ENCODE measurements at places on chromosomes 7 and 10.

DNA sequence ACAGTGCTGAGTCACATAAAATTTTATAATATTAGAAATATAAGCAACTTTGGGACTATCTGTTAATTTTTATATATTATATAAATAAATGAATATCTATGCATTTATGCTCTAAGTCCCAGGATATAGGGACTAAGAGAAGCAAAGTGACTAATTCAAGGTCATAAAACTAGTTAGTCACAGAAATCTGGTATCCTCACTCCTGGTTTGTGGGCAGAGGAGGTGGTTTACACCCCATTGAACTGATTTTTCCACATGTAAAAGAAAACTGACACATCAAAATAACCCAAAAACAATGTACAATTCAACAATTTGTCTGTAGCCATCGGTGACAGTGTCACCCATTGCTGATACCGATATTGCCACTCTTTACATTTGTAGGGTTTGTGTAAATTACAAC is 3.0 kb downstream of the PCLO start:
- DNase-seq, result no peak

GRCh38 chr10:128077155-128077875 is 48.9 kb downstream of the MKI67 start:
- DNase-seq, result no peak

GRCh38 chr10:97888641-97889262 is 39.1 kb downstream of the GOLGA7B start:
- peak; percentile 56 for DNase-seq

DNA sequence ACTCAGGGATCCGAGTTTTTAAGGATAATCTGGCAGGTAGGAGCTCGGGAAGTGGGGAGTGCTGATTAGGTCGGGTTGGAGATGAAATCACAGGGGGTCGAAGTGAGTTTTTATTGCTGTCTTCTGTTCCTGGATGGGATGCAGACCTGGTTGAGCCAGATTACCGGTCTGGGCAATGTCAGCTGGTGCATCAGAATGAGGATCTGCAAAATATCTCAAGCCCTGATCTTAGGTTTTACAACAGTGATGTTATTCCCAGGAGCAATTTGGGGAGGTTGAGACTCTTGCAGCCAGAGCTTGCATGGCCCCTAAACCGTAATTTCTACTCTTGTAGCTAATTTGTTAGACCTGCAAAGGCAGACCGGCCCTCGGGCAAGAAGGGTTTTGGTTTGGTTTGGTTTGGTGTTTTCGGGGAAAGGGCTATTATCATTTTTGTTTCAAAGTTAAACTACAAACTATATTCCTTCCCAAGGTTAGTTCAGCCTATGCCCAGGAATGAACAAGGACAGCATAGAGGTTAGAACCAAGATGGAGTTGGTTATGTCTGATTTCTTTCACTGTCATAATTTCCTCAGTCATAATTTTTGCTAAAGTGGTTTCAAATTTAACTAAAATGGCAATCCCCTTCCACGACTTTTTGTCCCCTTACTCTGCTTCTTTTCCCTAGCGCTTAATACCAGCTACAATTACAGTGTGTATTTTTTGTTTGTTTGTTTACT is 20.6 kb upstream of the PIK3CG start:
- no peak for DNase-seq

DNA sequence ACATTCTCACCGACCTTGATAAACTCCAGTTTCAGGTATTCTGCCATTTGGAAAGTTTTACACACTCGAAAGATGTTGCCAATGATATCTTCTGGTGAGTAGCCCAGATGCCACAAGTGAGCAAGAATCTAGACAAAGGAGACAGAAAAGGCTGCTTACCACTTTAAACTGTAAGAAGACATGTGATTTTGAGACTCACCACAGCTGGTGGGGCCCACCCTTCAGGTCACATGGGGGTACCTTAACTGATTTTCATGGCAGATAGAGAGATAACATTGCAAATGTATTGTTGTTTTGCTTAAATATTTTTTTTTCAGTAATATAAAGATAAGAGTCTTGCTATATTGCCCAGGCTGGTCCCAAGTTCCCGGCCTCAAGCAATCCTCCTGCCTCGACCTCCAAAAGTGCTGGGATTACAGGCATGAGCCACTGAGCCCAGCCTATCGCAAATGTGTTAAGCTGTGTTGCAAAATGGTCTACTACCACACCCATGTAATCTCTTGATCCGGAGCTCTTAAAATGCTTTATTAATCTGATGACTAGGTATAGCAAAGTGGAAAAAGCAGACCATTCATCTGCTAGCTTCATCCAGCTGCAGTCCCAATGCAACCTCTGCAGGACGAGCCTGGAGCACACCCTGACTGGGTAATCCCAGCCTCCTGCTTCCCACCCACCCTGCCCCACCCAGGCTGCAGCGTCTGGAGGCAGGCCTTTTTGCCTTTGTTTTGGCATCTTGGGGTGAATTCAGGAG is 18.5 kb downstream of the RFC2 start:
- no peak for DNase-seq

DNA sequence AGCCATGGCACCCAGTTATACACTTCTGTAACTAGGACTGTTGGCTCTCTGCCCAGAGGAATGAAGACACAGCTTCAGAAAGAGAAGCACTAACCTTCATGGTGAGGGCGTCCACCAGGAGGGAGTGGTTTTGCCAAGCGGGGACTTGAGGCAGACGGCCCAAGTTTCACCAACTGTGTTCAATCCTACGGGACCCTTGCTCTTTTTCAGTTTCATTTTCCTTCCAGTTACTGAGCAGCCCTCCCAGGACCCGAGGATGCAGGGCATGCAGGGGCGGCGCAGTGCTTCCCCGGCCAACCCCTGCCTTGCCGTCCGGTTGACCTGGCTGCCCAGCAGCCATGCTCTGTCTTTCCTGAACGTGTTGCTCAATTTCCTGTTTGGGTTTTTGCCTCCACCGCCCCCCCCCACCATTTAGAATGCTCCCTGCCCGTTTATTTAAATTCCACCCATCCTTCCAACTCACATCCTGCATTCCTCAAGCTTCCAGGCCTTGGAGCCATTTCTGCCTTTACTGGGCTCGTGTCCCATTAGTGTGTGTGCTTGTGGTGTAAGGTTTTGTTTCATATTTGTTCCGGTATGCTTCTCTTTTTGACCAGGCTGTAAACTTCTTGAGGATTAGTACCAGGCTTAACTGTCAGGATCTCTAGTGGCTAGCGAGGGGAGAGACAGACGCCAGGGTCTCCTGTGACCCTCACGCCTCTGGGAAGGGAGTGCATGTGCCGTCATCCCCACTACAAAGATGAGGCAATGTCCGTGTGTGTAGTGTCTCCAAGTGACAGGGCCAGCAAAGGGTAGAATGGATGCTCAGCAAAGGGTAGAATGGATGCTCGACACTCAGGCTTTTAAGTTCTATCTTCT is 31.6 kb downstream of the IL15RA start:
- DNase-seq, result peak; percentile 92

DNA sequence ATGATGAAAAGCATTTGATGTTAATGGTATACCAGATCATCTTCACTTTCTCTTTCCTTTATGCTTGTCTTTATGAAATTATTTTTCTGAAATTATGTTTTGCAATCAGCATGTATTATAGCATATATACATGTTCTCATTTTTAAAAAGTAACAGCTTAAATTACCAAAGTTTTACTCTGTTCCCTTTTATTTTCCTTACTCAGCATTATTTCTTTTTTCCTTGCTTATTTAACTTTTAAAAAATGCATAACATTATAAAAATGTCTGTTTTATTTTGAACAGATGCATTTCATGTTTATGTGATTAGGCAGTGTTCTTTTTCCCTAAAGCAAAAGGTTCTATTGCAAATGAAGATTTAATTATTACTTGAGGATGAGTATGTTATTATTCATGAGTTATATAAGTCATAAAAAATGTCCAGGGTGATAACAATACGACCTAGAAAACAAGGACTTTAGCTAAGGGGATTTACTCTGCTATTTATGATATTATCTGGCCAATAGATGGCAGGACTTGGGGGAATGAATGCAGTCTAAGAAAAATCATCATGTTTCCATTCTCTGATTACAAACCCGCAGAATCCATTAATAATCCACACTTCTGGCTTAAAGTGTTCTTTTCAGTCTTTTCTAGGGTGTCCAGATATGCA is 38.5 kb downstream of the CABCOCO1 start:
- no peak for DNase-seq

GRCh38 chr7:69295977-69296376 is 302.3 kb upstream of the AUTS2 start:
- DNase-seq, result no peak

GRCh38 chr10:97129666-97130065 is 56.1 kb downstream of the SLIT1 start:
- DNase-seq, result no peak

GRCh38 chr7:94529516-94529915 is 19.9 kb downstream of the CASD1 start:
- DNase-seq, result peak; percentile 73

DNA sequence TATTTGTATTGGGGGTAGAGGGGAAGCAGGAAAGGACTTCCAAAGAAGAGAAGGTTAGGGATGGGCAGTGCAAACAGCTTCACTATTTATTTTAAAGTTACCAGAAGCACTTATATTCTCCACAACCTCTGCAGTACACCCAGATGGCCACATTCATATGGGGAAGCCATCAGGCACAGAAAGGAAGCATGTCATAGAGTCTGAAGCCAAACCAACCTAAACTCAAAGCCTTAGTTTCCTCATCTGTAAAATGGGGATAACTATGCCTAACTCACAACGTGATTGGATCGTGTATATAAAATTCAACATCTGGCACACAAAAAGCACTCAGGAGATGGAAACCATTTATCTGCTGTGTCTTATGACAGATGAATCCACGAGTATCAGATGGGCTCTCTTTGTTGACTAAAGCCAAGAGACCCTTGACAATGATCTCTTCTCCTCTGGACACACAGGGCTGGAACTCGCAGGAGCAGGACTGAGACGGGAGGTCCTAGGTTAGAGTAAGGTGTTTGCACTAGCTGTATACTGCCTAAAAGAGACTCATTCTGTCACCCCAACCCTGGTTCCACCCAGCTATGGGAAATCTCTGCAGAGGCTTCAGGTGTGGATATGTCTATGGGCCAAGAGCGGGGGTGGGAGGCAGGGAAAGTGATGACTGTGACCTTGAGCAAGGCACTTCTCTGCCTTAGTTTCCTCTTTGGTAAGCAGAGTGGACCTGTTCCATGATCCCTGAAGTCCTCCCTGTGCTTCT is 1.8 kb downstream of the KIAA1549 start:
- DNase-seq, result no peak

- DNase-seq, result no peak
Measured at GRCh38 chr7:149861728-149862045, 12.1 kb upstream of the ATP6V0E2 start.

DNA sequence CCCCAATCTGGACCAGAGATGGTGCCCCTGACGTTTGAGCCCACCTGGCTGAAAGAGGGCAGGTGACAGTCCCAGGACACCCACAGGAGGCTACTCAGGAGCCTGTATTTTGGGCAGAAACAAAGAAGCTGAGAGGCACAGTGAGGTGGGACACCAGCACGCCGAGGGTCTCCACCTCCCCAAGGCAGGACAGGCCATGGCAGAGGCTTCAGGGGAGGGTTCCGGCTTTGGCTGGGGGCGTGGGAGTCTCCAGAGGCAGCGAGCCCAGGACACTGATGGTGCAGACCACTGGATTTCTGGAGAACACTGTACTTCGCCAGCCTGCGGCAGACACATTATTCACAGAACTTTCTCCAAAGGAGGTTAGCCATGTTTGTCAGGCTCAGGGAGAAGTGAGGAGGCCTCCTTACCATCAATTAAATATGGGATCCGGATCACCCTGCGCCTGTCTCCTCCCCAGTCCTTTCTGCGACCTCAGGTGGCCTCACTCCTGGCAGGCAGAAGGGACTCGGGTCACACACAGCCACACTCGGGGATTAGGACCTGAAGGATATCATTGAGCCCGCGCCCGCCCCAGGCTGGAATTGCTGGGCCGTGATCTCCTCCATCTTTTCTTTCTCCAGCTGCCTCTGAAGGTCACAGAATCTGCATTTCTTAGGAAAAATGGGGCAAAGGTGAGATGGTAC is 98.3 kb downstream of the MKI67 start:
- DNase-seq, result no peak

Measured in astrocyte of the spinal cord (primary cell).